ENCODE measurements at places on chromosomes 12 and 14.

GRCh38 chr14:73753887-73754795 is 40.0 kb upstream of the PNMA1 start:
- peak; percentile 89 for DNase-seq

DNA sequence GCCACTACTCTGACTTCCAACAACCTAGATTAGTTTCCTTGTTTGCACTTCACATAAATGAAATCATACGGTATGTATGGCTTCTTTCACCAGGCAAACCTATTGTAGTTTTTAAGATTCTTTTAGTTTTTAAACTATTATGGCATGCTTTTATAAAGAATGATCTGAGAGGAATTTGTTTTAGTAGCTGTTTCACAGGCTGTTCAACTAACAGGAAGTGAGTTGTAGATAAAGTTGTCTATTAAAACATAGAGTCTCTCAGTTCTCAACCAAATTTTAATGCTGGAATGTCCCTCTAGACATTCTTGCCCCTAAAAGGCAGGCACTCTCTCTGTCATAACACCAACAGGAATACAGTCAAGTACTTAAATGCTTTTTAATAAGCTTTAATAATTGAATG is 102.7 kb upstream of the DACT1 start:
- no peak for DNase-seq

DNA sequence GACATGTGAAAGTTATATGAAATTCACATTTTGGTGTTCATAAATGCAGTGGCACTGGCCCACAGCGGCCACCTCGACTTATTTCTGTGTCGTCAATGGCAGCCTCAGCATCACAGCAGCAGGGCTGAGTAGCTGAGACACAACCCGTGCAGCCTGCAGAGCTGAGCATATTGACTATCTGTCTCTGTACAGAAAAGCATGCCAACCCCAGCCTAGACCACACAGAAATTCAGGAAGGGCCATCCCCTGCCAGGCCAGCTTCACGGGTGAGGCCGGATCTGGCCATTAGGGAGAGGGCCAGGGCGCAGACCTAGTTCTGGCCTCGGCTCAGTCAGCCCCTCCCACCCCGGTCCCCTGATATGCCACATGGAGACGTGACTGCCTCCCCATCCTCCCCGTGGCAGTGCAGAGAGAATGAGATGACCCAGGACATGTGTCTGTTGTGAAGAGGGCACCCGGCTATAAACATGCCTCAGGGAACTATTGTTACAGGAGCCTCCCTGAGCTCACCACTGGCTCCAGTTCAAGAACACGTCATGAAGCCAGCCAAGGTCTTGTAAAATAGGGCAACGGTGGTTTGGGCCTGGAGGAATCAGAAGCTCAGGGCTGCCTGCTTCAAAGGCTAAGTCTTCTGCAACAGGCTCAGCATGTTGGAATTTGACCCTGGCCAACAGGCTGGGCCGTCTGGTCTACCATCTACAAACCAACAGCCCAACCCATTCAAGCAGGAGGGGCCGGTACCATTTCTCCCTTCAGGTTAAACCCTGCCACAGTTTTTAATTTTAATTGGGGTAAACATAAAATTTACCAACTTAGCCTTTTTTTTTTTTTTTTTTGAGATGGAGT is 25.5 kb downstream of the SCARB1 start:
- DNase-seq = no peak

GRCh38 chr12:113642672-113643071 is 171.0 kb upstream of the LHX5 start:
- no peak for DNase-seq

DNA sequence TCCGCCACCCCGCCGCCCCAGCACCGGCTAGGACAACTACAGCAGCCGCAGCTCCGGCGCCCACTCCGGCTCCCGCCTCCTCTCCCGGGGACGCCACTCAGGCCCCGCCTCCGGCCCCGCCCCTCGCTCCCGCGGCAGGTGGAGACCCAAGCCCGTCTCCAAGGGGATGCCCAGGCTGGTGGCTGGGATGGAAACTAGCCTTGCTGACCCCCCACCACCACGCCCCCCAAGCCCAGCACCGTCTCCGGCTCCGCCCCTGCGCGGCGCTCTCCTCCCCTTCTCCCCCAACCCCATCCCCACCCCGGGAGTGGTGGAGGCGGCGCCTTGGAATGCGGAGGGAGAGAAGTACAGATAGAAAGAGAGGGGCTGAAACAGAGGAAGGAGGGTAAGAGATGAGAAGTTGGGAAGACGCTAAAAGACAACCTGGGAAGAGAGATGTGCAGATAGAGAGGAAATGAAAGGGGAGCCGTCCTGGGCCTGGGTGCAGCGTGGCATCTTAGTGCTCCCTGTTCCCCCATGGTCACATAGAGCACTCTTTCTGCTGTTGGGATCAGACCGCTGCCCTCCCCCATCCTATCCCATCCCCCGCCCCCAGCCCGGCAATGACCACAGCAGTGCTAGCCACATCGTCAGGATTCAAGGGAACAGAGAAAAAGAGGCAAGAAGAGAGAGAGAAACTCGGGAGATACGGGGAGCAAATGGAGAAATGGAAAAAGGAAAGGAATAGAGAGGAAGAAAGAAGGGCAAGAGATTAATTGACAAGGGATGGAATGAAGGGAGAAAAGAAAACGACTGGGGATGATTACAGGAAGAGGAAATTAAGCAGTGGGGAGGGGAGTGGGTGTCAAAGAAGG is at the start of gene ITGA7:
Gene ITGA7 (minus strand): TSS at position 64 of the 854 bp plus-strand sequence. CDS start 222 bp downstream, outside the sequence.
- DNase-seq = peak; percentile 56

GRCh38 chr12:4956054-4956453 is 46.3 kb downstream of the KCNA1 start:
- no peak for DNase-seq

DNA sequence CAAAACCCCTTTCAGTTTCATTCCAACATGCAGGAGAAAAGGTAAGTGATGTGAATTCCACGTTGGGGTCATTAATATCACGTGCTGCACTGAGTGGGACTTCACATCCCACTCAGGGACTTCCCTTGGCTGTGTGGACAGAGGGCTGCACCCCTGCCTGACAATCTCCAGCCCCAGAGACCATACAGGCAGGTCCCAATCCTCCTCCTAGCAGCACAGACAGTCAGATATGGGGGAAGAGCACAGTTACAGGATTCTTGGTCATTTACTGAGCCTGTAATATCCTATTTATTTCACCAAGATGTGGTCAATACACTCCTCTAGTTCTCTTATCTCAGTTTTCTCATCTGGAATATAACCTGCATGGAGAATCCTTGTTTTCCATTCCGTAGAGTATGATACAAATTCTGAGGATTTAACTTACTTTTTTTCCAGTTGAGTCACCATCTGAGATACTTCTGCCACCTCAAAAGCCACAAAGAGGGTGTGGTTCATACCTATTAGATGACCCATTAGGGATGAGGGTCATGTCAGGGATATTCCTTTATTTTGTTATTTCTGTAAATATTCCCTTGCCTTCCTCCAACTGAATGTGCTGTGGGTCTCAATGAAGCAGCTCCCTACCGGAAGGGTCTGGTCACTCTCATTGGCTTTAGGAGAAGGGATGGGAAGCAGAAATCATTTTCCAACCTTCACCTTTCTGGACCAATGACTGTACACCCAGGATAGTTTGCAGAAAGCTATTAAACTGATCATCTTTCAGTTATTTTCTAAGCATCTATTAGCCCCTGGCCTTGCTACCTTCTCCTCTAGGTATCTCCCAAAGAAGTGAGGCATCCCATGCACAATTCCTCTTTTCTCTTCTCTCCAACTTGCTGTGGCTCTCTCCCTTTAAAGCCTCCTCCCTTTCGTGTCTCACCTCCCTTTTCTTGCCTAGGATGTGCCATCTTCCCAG is 43.0 kb upstream of the NTF3 start:
- DNase-seq = no peak

- no peak for DNase-seq
Observed at GRCh38 chr14:87018294-87018693, 974.7 kb downstream of the GALC start.

Data from B cell (primary cell).